ENCODE measurements at places on chromosomes 12 and 14.

GRCh38 chr14:97854918-97855317 lies 1057.7 kb downstream of the VRK1 start:
- DNase-seq: no peak

DNA sequence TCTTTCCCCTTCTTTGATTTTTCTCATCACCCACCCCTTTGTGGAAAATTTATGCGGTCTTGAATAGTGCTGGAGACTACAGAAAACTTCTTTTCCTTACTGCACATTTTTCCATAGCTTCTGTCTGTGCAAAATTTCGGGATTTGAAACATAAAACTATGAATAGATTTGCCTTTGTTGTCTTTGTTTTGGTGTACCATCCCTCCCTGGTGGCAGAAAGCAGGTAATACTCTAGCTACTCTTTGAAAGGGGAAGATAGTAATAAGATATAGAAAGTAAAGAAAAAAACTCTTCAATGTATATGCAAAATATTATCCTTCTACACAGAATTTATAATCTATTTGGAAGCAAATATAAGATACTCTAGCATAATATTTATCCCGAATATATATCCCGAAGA lies 79.1 kb upstream of the LMO3 start:
- DNase-seq: no peak

DNA sequence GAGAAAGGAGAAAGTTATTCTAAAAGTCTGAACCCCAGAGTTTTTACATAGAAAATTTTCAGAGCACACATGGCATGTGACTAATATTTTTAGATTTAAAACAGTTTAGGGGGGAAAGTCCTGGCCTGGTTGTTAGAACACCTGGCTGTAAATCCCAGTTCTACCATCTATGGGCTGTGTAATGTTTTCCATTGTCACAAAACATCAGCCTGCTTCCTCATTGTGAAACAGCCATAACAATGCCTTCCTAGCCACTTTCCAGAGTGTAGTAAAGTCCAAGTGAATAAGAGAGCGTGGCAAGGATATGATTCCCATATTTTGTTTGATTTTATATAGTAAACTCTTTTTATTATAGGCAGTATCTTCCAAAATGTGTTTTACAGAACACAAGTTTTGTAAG lies 310.0 kb upstream of the DCN start:
- no peak for DNase-seq

DNA sequence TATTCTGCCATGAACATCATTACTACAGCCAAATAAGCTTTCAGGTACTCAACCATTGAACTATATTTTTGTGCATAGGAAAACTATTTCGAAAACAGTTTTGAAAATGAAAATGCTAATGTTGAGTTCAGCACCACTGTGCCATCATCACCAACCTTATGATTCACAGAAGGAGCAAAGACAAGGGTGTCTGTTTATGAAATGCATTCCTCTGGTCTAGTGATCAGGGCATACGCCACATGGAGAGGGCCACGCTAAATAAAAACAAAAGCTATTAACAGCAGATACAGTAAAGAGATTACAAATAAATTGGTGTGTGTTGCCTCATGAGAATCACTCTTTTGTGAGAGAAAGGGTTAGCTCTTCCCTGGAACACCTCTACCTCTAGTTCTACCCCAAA lies 43.2 kb upstream of the BMAL2 start:
- DNase-seq: no peak

- DNase-seq: peak; percentile 37
Measured at GRCh38 chr12:110312581-110313360, 31.7 kb downstream of the ATP2A2 start.

GRCh38 chr12:75781532-75782046 lies 250.0 kb downstream of the PHLDA1 start:
- DNase-seq: no peak

DNA sequence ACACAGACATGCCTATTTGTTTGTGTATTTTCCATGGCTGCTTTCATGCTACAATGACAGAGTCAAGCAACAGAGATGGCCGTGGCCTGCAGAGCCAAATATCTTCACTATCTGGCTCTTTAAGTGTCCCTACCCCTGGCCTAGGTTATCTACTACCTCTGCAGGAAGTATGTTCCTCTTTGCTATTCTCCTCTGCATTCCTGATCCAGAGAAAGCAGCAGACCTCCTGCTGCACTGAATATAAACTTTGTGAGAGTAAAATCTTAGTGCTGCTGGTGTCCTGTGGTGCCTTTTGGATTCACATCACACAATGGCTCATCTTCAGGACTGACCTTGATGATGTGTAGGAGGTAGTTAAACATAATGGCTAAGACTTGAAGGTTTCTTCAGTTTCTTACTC lies 233.4 kb downstream of the IPO8 start:
- DNase-seq: no peak

- DNase-seq: no peak
Measured at GRCh38 chr14:99055816-99056215, 216.2 kb downstream of the BCL11B start.

DNA sequence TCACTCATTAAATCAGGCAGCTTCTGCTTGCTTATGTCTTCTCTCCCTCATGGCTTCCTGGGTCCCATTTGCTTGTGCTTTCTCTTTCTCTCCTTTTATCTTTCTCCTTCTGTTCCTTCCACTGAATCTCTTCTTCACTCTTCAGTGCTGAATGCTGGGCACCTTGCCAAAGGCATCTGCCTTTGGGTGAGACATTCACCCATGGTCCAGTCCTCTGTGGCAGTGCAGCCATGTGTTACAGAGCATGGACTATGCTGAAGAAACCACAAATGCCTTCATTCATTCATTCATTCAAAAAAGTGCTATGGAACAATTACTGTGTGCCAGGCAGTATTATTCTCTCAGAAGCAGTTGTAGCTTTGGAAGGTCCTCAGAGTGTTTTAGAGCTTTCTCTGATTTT lies 344.4 kb upstream of the STXBP6 start:
- DNase-seq: no peak

DNA sequence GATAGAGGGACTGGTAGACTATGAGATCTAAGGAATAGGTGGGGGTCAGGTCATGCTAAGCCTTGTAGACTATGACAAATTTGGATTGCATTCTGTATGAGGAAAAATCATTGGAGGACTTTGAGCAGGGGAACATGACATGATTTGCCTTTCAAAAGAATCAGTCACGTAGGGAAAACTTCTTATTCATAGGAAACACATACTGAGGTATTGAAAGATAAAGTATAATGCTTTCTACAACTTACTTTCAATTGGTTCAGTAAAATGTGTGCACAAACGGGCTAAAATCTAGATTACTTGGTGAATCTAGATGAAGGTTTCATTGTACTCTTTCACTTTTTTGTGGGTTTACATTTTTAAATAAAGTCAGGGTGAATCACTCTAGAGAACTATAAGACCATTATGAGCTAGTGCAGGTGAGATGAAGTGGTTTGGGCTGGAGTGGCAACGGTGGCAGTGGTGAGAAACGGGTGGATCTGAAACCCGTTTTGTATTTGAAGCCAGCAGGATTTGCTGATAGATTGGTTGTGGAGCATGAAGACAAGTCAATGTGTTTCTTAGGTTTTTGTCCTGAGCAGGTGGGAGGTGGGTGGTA lies 6.7 kb downstream of the BBS10 start:
- no peak for DNase-seq

DNA sequence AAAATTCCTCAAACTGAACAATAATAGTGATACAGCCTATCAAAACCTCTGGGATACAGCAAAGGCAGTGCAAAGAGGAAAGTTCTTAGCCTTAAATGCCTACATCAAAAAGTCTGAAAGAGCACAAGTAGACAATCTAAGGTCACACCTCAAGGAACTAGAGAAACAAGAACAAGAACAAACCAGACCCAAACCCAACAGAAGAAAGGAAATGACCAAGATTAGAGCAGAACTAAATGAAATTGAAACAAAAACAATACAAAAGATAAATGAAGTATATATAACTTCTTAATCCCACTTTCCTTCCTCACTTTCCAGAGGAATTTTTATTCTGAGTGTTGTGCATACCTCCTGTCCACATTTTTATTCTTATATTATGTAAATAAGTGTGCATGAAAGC lies 192.0 kb downstream of the FUT8 start:
- DNase-seq: no peak

DNA sequence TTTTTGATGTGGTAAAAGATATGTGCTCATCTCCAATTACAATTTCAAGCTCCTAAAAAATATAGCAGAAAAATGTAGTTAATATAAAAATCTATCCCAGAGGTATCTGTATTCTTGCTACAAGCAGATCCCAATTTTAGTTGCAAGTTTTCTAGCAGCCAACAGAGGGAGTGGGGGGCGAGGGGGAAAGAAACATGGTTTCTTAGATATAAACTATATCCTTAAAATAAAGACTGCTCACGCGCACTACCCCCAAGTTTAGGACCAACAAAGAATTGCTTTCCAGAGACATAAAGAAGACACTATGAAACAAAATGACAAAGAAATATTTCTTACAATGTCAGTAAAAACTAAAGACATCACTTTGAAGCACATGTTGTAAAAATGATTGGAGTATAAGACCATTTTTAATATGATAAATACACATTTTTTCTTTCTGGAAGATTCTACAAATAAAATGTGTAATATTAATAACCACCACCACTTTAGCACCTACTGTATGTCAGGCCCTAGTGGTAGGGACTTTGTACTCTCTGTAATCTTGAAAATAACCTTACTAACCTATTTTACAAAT lies 5.4 kb downstream of the MAGOHB start:
- no peak for DNase-seq

DNA sequence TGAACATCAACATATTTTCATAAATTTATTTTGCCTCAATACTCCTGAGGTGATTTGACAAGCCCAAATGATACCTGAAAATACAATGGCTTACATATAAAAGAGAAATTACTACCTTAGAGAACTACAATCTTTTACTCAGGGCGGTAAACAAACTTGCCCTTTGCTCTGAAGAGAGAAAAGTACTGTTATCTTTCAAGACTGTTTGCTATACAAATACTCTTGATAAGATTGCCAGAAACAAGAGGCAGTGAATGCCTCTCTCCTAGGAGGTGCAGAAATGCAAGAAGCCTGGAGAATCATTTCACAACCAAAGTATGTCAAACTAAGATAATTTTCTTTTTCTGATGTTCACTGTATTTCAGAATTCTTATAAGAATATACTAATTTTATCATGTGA lies 160.3 kb downstream of the ALX1 start:
- DNase-seq: no peak

DNA sequence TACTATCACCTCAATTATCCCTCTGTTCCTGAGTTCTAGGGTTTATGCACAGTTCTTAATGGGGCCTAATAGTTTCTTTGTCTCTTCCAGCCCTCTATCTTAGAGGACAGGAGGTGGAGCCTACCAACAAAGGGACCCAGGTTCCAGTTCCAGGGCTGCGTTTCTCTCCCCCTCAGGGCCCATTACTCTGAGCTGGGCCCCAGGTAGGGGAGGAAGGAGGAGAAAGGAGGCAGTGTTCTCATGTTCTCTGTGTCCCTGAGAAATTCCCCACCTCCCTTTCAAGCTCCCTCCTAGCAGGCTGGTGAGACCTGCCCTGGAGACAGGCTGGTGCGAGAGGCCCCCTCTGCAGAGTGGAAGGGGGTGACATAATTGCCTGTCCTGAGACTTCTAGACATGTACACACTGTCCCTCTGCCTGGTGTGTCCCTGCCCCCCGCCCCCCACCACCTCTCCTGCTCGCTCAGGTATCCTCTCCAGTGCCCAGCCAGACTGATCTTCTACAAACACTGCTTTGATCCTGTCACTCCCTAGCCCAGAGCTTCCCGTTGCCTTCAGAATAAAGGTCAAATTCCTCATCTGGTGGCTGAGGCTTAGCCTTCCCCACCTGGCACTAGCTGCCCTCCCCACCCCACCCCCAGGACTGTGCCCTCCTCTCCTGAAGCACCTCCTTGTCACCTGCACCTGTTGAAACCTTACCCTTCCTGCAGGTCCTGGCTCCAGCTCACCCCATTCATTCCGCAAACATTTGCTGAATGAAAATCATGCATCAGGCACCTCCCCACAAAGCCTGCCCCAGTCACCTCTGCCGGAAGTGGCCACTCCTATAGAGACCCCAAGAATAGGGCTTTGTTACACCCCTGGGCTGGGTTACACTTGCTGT lies 21.1 kb upstream of the KRT8 start:
- DNase-seq: no peak

All from ovary (tissue), 10 donors.